Hair follicle dermal papilla cell (primary cell): ENCODE measurements at places on chromosomes 11 and 22. TPM values are rescaled to one million over a fixed set of nuclear protein-coding genes. Genes with fewer than 3 reads are reported as not detected.

The OR8G5 gene
- total RNA-seq: not detected in 2 replicates

The NDUFS8 gene
- 54.4 and 68.1 TPM in 2 replicates for total RNA-seq

The RIMBP3C gene
- total RNA-seq: 0.12 and 0.32 TPM in 2 replicates

The MS4A8 gene
- not detected in 2 replicates for total RNA-seq

The ENTHD1 gene
- not detected in 2 replicates for total RNA-seq

The HBE1 gene
- total RNA-seq: not detected in 2 replicates

The NOX4 gene
- 11.3 and 28.4 TPM in 2 replicates for total RNA-seq

The CSNK1E gene
- 138 and 160 TPM in 2 replicates for total RNA-seq

The MRGPRX3 gene
- not detected in 2 replicates for total RNA-seq

The IL10RA gene
- 0.16 TPM in 1 of 2 replicates, not detected in the other for total RNA-seq

The GDPD4 gene
- total RNA-seq: not detected in 2 replicates

The DSCAML1 gene
- not detected in 2 replicates for total RNA-seq

The MS4A3 gene
- not detected in 2 replicates for total RNA-seq

The MRE11 gene
- total RNA-seq: 11.2 and 14.1 TPM in 2 replicates

The MRGPRX4 gene
- total RNA-seq: not detected in 2 replicates

The EHF gene
- total RNA-seq: under 0.01 TPM in 1 of 2 replicates, not detected in the other

The RFPL2 gene
- total RNA-seq: not detected in 2 replicates

The MISFA gene
- 0.36 and 0.97 TPM in 2 replicates for total RNA-seq

The CEND1 gene
- total RNA-seq: 0.97 and 1.9 TPM in 2 replicates

The SPTY2D1 gene
- 23.6 and 36.8 TPM in 2 replicates for total RNA-seq

The TSPAN32 gene
- 2.1 and 2.9 TPM in 2 replicates for total RNA-seq

The SC5D gene
- total RNA-seq: 40.4 and 48.5 TPM in 2 replicates

The RBMXL2 gene
- total RNA-seq: 0.16 TPM in 1 of 2 replicates, not detected in the other

The MYRF gene
- 0.24 and 0.32 TPM in 2 replicates for total RNA-seq

The POLR2L gene
- total RNA-seq: 67.7 and 69.6 TPM in 2 replicates

The C11orf86 gene
- total RNA-seq: not detected in 2 replicates

The YPEL1 gene
- total RNA-seq: 0.49 and 0.73 TPM in 2 replicates

The OR6A2 gene
- 0.32 and 0.49 TPM in 2 replicates for total RNA-seq

The UBASH3B gene
- total RNA-seq: 37.3 and 54.5 TPM in 2 replicates

The TMPRSS5 gene
- 0.24 and 0.32 TPM in 2 replicates for total RNA-seq

The EP300 gene
- 71.0 and 104 TPM in 2 replicates for total RNA-seq

The ADM gene
- 2,088 and 2,760 TPM in 2 replicates for total RNA-seq

The MMP10 gene
- 0.12 and 0.32 TPM in 2 replicates for total RNA-seq

The CCDC88B gene
- 0.16 and 0.36 TPM in 2 replicates for total RNA-seq

The C2CD3 gene
- 10.2 and 17.0 TPM in 2 replicates for total RNA-seq

The B3GAT1 gene
- total RNA-seq: not detected in 2 replicates

The CELSR1 gene
- total RNA-seq: 1.6 and 3.1 TPM in 2 replicates

The LUZP2 gene
- total RNA-seq: 0.32 and 0.73 TPM in 2 replicates

The OR8G1 gene
- total RNA-seq: not detected in 2 replicates

The DGCR6L gene
- total RNA-seq: 45.4 and 58.2 TPM in 2 replicates

The CD3G gene
- not detected in 2 replicates for total RNA-seq

The ELFN2 gene
- under 0.01 TPM in 1 of 2 replicates, not detected in the other for total RNA-seq

The PANX3 gene
- not detected in 2 replicates for total RNA-seq

The ARHGAP20 gene
- total RNA-seq: 0.81 and 1.1 TPM in 2 replicates

The MYEOV gene
- total RNA-seq: 0.49 and 0.97 TPM in 2 replicates

The NAALAD2 gene
- total RNA-seq: 7.4 and 10.9 TPM in 2 replicates

The SLC1A2 gene
- 6.0 and 8.6 TPM in 2 replicates for total RNA-seq

The NXPE4 gene
- total RNA-seq: not detected in 2 replicates

The XKR3 gene
- total RNA-seq: not detected in 2 replicates

The P4HA3 gene
- 3.5 and 3.9 TPM in 2 replicates for total RNA-seq

The NNMT gene
- 713 and 732 TPM in 2 replicates for total RNA-seq

The TRIOBP gene
- 103 and 138 TPM in 2 replicates for total RNA-seq

The GVQW3 gene
- total RNA-seq: 1.8 and 1.9 TPM in 2 replicates

The TP53AIP1 gene
- 0.12 and 0.16 TPM in 2 replicates for total RNA-seq
